ENCODE measurements at places on chromosomes 13 and 19.

GRCh38 chr13:106349080-106349931 lies 186.2 kb downstream of the EFNB2 start:
- no peak for DNase-seq

DNA sequence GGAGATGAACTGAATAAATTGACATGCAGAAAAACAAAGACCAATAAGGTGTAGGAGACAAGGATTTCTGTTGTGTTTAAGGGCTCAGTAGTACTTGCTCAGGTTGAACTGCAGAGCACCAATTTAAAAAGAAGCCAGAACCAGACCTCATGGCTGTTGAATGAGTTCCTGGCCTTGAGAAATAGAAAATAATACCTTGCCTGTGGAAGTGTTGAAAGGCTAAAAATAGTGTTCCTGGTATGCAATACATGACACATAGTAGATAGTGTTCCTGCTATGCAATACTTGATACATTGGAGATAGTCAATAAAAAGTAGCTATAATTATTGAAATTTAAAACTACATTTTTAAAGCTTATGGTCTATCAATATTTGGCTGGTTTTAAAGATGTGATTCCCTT lies 595.8 kb downstream of the PCDH9 start:
- no peak for DNase-seq

- DNase-seq, result no peak
Observed at GRCh38 chr13:75309981-75310580, 171.9 kb downstream of the TBC1D4 start.

GRCh38 chr13:87538366-87539052 lies 132.7 kb upstream of the SLITRK5 start:
- no peak for DNase-seq

- DNase-seq, result no peak
Observed at GRCh38 chr13:77930430-77930829, 11.8 kb upstream of the EDNRB start.

- no peak for DNase-seq
Observed at GRCh38 chr13:109468123-109468522, 318.3 kb downstream of the IRS2 start.

GRCh38 chr13:73274147-73274546 lies 215.3 kb downstream of the KLF5 start:
- DNase-seq, result no peak

GRCh38 chr19:50837300-50837699 lies 3.9 kb upstream of the KLK15 start:
- no peak for DNase-seq

All from T1000 (cell line).